ENCODE measurements at places on chromosomes 5 and 9. TPM values are rescaled to one million over a fixed set of nuclear protein-coding genes. Genes with fewer than 3 reads are reported as not detected.
A peak's percentile ranks its signal among the peaks of the same experiment; 100 is the strongest.

DNA sequence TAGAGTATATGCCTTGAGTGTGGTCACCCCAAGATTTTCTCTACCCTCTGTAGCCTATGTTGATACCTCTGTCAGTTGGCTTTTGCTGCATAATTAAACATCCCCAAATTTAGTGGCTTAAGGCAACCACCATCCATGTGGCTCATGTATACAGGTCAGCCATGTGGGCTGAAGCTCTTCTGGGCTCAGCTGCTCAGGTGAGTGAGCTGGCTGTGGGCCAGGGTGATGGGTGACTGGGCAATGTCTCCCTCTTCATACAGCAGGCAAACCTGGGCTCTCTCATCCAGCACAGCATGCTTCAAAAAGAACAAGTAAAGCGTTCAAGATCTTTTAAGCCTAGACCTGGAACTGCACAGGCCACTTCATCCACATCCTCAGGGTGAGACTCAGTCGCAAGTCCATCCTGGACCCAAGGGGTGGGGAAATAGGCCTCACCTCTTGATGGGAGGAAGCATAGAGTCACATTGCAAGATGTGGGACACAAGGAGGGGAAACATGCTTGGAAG is 188.2 kb upstream of the TAS2R1 start:
- no peak overlapping the region for H3K4me3 ChIP-seq
- no peaks in the 10 kb centered on the region for H3K4me1 ChIP-seq
- no peaks in the 10 kb centered on the region for H3K27me3 ChIP-seq
- no peaks in the 10 kb centered on the region for H3K36me3 ChIP-seq

GRCh38 chr9:69198521-69199220 is 24.6 kb downstream of the TJP2 start:
- peaks cover 13% of the 10 kb centered on the region for H3K4me1 ChIP-seq
- no peaks in the 10 kb centered on the region for H3K27me3 ChIP-seq
- H3K27ac ChIP-seq = no peak overlapping the region

- no peaks in the 10 kb centered on the region for H3K27me3 ChIP-seq
- no peak overlapping the region for H3K4me3 ChIP-seq
- no peak for DNase-seq
- no peaks in the 10 kb centered on the region for H3K4me1 ChIP-seq
- no peak overlapping the region for H3K27ac ChIP-seq
Observed at GRCh38 chr5:125109816-125110215, 363.4 kb upstream of the ZNF608 start.

- H3K27ac ChIP-seq = no peak overlapping the region
- H3K36me3 ChIP-seq = no peaks in the 10 kb centered on the region
- no peaks in the 10 kb centered on the region for H3K27me3 ChIP-seq
- no peaks in the 10 kb centered on the region for H3K4me1 ChIP-seq
- no peak for DNase-seq
Observed at GRCh38 chr5:117084067-117084466, 509.4 kb upstream of the SEMA6A start.

DNA sequence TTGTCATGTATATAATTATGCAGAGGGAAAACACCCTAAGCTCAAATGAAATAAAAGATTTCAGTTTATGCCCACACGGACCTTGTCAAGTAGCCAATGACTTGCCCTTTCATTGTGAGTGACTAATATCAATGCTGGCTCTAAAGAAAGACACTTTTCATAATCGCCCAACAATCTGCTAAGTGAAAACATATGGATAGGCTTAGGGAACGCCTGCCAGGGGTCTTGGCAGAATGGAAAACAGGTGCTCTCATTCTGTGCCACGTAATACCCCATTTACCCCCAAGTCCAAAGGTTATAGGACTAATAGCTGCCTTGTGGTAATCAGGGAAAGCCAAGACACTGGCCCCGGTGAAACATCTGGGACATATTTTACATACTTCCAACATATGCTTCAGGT is 157.7 kb downstream of the SLF1 start:
- no peak overlapping the region for H3K27ac ChIP-seq
- DNase-seq = no peak
- H3K4me3 ChIP-seq = no peak overlapping the region
- no peaks in the 10 kb centered on the region for H3K27me3 ChIP-seq
- H3K4me1 ChIP-seq = no peaks in the 10 kb centered on the region
- no peaks in the 10 kb centered on the region for H3K36me3 ChIP-seq

DNA sequence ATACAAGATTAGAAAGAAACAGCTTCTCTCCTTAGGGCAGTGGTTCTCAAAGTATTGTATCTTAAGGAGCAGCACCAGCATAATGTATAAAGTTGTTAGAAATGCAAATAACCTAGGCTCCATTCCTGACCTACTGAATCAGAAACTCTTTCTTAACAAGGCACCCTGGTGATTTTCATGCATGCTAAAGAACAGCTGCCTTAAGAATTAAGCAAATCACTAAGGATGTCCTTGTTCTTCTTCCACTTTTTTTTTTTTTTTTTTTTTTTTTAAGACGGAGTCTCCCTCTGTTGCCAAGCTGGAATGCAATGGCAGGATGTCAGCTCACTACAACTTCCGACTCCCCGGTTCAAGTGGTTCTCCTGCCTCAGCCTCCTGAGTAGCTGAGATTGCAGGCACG is 1095.2 kb upstream of the EDIL3 start:
- H3K4me1 ChIP-seq = no peaks in the 10 kb centered on the region
- H3K36me3 ChIP-seq = no peaks in the 10 kb centered on the region
- no peak overlapping the region for H3K27ac ChIP-seq
- no peak overlapping the region for H3K4me3 ChIP-seq
- H3K27me3 ChIP-seq = no peaks in the 10 kb centered on the region

DNA sequence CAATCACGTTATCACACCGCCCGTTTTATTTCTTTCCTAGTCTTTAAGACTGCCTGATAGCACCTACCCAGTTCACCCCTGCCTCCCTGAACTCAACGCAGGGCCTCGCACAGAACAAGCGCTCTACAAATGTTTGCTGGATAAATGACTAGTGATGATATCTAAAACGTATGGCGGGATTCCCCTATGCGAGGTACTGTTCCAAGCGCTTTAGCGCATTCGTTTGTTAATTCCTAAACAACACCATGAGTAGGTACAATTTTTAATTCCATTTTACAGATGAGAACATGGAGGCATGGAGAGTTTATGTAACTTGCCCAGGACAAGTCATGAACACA is 6.6 kb downstream of the POU4F3 start:
- peaks cover 43% of the 10 kb centered on the region for H3K27me3 ChIP-seq
- no peak overlapping the region for H3K27ac ChIP-seq
- peaks cover 4% of the 10 kb centered on the region for H3K4me1 ChIP-seq
- H3K36me3 ChIP-seq = no peaks in the 10 kb centered on the region
- DNase-seq = no peak

GRCh38 chr9:3525096-3525835 is 535 bp downstream of the RFX3 start:
- peak overlapping the region; percentile 88 for H3K4me3 ChIP-seq
- H3K36me3 ChIP-seq = no peaks in the 10 kb centered on the region
- H3K27ac ChIP-seq = peak overlapping the region; percentile 98
- peak; percentile 57 for DNase-seq

DNA sequence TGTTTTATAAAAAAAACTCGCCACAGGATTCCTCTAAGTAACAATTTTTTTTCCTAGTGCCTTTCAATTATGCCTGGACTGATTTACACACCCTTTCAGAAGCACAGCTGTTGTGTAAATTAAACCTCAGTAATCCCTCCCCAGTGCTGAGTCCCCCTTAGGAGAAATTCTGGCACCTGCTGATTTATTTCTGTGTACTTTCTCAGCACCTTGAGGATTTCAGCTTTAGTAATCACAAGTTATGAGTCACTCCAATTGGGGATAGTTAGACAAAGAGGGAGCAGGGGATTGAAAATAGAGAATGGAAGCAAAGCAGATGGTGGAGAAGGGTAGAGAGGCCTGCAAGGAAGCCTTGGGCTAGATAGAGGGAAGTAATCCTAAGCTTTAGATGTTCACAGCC is 171.7 kb downstream of the TTLL11 start:
- DNase-seq = no peak
- H3K36me3 ChIP-seq = no peaks in the 10 kb centered on the region
- H3K4me3 ChIP-seq = no peak overlapping the region
- no peak overlapping the region for H3K27ac ChIP-seq
- no peaks in the 10 kb centered on the region for H3K27me3 ChIP-seq

DNA sequence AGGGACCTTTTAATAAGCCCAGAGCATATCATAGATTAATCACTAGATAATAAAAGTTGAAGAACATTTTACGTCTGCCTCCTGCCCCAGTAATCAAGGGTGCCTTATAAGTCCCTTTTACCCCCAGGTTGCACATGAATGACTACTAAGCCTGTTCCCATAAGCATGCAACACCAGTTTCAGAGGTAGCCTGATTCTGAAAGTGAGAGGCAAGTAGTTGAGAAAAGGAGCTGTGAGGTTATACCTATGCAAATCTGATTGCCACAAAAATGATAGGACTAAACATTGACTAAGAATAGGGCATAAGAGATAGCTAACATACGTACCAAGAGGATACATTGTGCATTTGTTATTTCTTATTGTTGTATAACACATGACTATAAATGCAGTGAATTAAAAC is 681.9 kb downstream of the ISL1 start:
- H3K4me1 ChIP-seq = no peaks in the 10 kb centered on the region
- H3K4me3 ChIP-seq = no peak overlapping the region
- H3K27ac ChIP-seq = no peak overlapping the region
- H3K27me3 ChIP-seq = no peaks in the 10 kb centered on the region

DNA sequence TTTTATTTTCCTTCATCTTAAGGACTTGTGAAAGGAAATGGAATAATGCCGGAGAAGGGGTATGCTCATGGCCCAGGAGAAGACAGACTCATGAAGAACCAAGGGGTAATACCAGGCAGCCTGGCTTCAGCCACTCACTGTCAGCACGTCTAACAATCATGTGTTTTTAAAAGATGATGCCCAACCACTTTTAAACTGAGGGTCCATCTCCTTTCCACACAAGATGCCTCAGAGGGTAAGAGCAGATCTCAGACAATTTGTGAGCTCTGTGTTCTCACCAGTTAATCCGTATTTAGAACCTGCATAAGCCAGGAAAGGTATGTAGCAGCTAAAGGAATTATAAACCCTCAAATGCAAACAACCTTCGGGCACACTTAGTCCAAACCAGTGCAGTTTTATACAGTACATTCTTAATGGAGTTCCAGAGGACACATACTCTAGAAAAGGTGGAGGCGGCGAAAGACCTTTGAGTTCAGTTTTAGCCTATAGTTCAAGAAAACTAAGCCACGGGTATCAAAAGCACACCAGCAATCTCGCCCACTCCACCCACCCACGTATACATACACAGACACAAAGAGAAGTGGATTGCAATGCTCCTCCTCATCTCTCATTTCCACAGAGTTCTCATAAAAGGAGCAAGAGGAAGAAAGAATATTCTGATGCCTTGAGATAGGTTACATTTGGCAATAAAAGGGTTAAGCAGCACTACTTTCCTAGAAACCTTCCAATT is 2.6 kb downstream of the DIAPH1 start:
- peaks cover 28% of the 10 kb centered on the region for H3K4me1 ChIP-seq
- peak overlapping the region; percentile 21 for H3K4me3 ChIP-seq
- no peak for DNase-seq

DNA sequence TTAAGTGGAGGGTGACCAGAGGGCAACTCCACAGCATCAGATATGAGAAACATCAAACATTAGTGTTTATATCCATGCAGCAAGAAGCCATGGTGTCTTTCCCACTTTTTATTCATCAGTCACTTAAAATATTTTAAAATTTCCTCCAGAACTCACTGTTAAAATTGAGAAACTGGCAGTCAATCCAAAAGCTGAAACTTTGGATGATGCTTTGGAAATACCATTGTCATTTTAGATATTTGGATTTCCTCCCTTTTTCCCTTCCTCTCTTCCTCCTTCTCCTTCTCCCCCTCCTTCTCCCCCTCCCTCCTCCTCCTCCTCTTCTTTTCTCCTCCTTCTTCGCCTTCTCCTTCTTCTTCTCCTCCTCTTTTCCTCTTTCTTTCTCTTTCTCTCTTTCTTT is 33.1 kb upstream of the NTRK2 start:
- no peaks in the 10 kb centered on the region for H3K36me3 ChIP-seq
- H3K4me3 ChIP-seq = no peak overlapping the region
- no peak for DNase-seq
- H3K4me1 ChIP-seq = no peaks in the 10 kb centered on the region
- H3K27me3 ChIP-seq = peaks cover 2% of the 10 kb centered on the region

DNA sequence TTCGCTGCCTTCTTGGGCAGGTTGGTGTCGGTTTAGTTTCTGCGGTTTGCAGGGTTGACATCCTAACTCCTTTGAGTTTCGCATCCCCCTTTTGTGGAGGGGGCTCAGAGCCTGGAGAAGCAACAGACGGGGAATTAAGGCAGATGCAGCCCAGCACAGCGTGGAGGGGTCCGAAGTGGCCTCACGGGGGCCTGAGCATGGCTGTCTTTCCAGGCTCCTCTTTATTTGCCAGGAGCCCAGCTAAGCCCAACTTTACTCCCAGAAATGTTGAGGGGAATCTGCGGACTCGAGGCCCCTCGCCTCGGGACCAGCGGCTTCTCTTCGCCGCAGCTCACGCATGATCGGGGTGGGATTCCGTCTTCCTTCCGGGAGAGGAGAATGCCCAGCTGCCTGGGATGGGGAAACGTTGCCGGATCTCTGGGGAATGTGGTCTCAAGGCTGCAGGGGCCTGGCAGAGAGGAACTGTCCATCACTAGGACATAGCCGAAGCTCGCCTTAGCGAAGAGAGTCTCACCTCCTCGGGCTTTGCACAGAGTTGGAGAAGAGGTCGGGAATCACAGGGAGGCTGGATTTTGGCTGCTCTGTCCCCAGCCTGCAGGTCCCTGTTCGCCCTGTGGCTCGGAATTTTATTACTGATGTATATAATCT is 1.3 kb downstream of the RAI14 start:
- peak overlapping the region; percentile 41 for H3K4me3 ChIP-seq
- H3K4me1 ChIP-seq = peaks cover 17% of the 10 kb centered on the region
- H3K27ac ChIP-seq = no peak overlapping the region
- peaks cover 8% of the 10 kb centered on the region for H3K27me3 ChIP-seq
- DNase-seq = no peak
- no peaks in the 10 kb centered on the region for H3K36me3 ChIP-seq

DNA sequence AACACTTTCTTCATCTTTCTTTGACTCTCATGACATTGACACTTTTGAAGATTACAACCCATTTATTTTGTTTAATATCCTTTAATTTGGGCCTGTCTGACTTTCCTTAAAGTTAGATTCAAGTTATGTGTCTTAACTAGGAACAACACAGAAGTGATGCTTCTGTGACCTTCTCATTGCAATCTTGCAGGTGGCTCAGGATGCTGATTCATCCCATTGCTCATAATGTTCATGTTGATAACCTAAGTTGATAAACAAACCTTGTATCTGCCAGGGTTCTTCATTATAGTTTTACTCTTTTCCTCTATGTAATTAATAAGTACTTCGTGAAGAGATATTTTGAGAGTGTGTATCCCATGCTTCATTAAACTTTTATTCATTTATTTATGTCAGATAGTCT is 107.2 kb upstream of the SHB start:
- no peaks in the 10 kb centered on the region for H3K27me3 ChIP-seq
- no peak overlapping the region for H3K27ac ChIP-seq
- no peak for DNase-seq
- H3K4me3 ChIP-seq = no peak overlapping the region
- peaks cover 3% of the 10 kb centered on the region for H3K4me1 ChIP-seq

The CHSY3 gene
- total RNA-seq = 0.18 TPM

The BRD8 gene
- total RNA-seq = 34.1 TPM

The FAT2 gene
- not detected for total RNA-seq

The TAF11L5 gene
- total RNA-seq = not detected

The TAF11L12 gene
- total RNA-seq = not detected

The NDST1 gene
- 4.3 TPM for total RNA-seq

The HK3 gene
- 6.6 TPM for total RNA-seq

The DMRT1 gene
- not detected for total RNA-seq

The CDC20B gene
- total RNA-seq = not detected

The CCDC180 gene
- total RNA-seq = 15.1 TPM

The DMRT3 gene
- not detected for total RNA-seq

The ANKRD31 gene
- 0.09 TPM for total RNA-seq

The PLGRKT gene
- total RNA-seq = 14.7 TPM

The CEP120 gene
- total RNA-seq = 54.6 TPM

The PWWP2A gene
- total RNA-seq = 30.2 TPM

The PCDHGA4 gene
- total RNA-seq = 0.24 TPM

The C5orf46 gene
- total RNA-seq = not detected

The GHR gene
- not detected for total RNA-seq

The TYRP1 gene
- total RNA-seq = not detected

Data from natural killer cell (primary cell).